ENCODE measurements at places on chromosomes 1 and 21.
A peak's percentile ranks its signal among the peaks of the same experiment; 100 is the strongest.

GRCh38 chr1:118481126-118481525 is 296.1 kb upstream of the SPAG17 start:
- no peak for DNase-seq

DNA sequence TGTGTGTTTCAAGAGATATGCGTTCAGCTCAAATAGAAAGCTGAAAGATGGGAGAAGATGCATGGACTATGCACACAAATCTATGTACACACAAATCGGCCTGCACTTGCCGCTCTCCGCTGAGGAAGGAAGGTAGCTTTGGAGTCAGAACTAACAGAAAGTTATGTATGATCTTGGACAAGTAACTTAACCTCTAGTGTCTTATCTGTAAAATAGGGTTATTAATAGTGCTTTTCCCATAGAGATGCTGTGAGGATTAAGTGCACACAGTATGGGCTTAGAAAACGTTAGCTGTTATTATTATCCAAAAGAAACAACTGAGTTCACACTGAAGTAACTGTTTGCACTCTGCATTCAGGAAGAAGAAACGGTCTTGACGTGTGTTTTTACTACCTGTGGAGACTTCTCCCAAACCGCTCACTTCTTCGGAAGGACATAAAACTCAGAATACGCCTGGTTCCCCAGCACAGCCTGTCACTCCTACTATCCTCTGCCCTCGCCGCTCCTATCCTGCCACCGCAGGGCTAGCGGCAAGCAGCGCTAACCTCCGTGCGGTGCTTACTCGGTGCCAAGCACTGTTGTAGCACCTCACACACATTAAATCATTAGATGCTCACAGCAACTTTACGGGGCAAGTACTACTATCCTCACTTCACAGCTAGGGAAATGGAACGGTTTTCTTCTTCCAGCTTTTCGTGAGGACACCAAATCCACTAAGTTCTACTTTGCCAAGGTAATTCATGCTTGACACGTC is 1.3 kb downstream of the TGFBR3 start:
- DNase-seq: peak; percentile 64

DNA sequence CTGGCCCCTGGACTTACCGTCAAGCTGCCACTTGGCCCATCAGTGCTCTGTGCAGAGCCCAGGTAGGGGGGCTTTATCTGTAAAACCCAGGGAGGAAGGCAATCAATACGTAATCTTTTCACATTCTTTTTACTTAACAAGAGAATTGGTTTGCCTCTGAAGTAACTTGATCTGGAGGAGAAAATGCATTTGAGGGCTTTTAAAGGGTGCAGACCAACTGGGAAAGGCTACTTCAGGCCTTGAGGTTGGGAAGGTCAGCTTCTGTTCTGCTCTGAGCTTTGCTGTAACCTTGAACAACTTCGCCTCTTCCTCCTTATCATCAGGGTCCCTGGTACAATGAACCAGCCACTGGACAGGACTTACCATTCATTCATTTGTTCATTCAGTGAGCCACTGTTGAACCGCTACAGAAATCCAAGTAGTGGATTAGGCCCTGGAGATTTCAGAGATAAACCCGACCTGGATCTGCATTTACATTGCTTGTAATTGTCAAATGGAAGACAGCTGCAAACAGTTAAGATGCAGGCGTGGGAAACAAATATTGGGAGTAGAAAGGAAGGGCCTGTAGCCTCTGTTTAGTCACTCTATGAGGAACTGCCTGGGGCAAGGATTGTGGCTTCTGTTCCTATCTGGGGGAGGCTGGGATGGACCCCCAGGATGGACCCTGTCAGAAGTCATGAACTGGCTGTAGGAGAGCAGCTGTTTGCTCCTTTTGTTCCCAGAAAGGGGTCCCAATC is 90.9 kb downstream of the MAN1C1 start:
- no peak for DNase-seq

GRCh38 chr1:239539051-239539450 is 152.7 kb downstream of the CHRM3 start:
- DNase-seq: no peak

Data from CD8-positive, alpha-beta T cell (primary cell).